Vagina (tissue), 2 donors: ENCODE measurements at places on chromosomes 11 and 22.
A peak's percentile ranks its signal among the peaks of the same experiment; 100 is the strongest.

DNA sequence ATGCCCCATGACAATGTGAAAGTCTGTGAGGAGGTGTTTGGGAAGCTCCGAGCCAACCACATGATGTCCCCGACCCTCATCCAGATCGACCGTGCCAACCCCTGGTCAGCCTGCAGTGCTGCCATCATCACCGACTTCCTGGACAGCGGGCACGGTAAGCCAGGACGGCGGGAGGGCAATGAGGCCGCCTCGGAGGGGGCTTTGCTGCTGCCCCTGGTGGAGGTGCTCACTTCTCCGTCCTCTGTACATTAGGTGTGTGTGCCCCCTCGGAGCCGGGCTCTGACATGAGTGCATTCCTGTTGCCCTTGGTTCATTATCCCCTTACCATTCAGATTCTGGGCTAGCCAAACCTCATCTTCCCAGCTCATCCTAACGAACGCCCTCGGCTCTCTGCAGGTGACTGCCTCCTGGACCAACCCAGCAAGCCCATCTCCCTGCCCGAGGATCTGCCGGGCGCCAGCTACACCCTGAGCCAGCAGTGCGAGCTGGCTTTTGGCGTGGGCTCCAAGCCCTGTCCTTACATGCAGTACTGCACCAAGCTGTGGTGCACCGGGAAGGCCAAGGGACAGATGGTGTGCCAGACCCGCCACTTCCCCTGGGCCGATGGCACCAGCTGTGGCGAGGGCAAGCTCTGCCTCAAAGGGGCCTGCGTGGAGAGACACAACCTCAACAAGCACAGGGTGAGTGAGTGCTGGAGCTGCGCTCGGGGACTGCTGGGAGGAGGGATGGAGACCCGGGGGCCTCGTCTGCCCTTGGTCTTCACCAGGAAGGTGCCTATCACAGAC, 13.8 kb downstream of the ADAMTS15 start:
- DNase-seq, result no peak

DNA sequence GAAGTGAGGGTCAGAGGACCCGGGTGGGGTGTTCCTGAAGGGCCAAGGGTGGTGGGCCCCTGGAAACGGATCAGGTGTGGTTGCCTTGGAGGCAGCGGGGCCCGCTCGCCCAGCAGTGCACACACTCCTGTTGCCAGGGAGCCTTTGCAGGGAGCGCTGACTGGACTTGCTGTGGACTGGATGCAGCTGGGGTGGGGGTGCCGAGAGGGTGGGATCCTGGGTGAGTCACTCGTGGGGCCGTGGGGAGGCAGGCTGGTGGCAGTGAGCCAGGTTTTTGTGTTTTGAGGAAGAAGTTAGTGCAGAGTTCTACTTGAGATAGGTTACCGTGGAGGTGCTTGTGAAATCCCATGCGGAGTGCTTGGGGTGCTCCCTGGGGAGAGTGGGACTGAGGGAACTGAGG, 1.3 kb downstream of the MRPL23 start:
- no peak for DNase-seq

GRCh38 chr11:59754859-59755700, at the start of gene STX3:
Gene STX3 (plus strand): TSS chr11:59755376. CDS start chr11:59755606, 230 bp downstream.
- DNase-seq, result no peak

DNA sequence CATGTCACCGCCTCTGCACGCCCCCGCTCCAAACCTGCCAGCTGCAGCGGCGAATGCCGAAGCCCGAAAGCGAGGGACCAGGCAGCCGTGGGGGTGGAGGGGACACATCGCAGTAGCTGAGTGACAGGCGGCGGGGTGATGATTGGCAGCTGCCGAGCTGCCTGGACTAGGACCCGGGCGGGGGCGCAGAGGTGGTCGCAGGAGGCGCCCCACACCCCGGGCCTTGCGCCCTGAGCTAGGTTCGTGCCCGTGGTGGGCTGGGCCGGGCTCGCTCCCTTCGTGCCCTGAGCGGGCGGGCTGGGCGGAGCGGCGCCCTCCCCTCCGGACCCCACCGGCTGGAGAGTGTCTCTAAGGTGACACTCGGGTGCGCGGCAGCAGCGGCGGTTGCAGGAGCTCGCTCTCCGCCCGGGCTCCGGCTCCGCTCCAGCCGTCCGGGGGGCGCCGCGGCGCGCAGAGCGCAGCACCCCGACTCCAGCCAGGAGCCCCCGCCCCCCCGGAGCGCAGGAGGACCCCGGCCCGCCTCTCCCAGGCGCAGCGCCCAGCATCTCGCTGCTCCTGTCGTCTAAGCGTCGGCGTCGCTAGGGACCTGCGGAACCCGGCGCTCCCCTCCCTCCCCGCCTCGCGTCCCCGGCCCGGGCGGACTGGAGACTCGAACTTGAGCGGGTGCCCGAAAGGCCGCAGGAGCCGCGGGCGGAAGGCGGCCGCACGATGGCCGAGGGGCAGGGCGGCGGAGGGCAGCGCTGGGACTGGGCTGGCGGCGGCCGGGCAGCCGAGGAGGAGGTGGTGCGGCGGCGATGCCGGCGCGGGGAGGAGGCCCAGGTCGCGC, 14.5 kb upstream of the DGKZ start:
- DNase-seq, result no peak

- peak; percentile 47 for DNase-seq
Observed at GRCh38 chr11:74470526-74470925, 3.2 kb upstream of the KCNE3 start.

DNA sequence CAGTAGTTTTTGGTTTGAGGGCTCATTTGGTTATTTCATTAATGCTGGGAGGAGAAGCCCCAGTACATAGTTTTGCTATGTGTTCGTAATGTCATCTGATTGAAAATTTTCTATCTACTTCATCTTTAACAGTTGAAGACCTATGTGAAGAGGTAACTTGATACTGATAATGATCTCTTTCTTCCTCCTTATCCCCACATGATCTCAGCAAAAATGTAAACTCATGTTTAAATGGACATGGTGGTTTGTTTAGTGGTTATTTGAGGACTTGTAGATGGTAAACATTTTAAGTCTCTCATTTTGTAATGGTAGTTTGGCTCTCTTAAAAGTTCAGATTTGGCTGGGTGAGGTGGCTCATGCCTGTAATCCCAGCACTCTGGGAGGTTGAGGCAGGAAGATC, 53.7 kb upstream of the SPTBN2 start:
- DNase-seq, result no peak

DNA sequence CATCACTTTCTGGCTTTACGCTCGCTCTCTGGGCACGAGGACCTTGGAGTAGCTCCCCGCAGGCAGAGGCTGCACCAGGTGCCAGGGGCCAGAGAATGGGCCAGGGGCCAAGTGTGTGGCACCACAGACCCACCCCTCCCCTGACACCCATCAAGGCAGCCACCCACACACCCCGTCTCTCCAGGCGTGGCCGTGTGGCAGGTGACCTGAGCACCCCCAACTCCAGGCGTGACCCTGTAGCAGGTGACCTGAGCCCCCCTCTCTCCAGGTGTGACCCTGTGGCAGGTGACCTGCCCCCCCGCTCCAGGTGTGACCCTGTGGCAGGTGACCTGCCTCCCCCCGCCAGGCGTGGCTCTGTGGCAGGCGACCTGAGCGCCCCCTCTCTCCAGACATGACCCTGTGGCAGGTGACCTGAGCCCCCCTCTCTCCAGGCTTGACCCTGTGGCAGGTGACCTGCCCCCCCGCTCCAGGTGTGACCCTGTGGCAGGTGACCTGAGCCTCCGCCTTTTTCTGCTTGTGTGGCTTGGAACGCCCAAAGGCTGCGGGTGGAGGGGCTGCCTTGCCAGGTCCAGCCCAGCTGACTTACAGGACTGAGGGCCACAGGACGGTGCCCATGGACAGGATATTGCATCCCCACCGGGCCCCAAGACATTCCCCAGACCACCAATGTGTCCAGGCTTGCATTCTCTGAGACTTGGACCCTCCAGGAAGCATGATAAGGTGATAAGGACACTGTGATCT, 667.2 kb downstream of the BRD1 start:
- no peak for DNase-seq

GRCh38 chr11:65892661-65893317, 2.3 kb downstream of the CCDC85B start:
- DNase-seq, result no peak

GRCh38 chr22:46758867-46759290, 3.6 kb upstream of the TBC1D22A start:
- no peak for DNase-seq

- DNase-seq, result no peak
Observed at GRCh38 chr11:117231842-117232091, at the start of gene PCSK7. Gene PCSK7 (minus strand): TSS chr11:117232073. CDS start chr11:117229844, 2,229 bp downstream.

- no peak for DNase-seq
Observed at GRCh38 chr11:85661972-85662664, 2.8 kb downstream of the CREBZF start.

GRCh38 chr11:110486156-110486555, 56.4 kb downstream of the FDX1 start:
- DNase-seq, result no peak

DNA sequence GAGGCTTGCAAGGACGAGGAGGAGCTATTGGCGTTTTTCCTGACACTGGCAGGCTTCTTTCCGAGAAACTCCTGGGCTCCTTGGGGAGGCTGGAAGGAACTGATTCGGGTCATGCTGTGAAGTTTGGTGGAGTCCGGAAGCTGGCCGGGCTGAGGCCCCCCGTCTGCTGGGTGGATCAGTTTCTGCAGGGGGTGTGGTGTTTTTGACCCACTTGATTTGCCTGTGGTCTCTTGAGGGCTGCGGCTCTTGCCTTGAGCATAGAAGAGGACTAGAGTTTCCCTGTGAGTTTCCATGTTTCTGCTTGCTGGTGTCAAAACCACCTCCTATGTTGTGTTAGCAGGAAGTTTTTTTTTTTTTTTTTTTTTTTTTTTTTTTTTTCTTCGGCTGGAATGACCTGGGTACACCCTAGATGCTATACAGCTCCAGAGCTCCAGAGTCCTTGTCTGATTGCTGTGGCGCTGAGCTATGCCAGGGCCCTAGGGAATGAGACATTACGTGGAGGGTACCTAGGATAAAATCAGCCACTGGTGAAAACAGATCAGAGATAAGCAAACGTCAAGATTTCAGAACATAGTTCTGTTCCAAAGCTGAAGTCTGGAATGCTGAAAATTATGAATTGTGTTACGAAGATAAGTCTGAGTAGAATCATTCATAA, 728 bp downstream of the TBC1D22A start:
- DNase-seq, result no peak

DNA sequence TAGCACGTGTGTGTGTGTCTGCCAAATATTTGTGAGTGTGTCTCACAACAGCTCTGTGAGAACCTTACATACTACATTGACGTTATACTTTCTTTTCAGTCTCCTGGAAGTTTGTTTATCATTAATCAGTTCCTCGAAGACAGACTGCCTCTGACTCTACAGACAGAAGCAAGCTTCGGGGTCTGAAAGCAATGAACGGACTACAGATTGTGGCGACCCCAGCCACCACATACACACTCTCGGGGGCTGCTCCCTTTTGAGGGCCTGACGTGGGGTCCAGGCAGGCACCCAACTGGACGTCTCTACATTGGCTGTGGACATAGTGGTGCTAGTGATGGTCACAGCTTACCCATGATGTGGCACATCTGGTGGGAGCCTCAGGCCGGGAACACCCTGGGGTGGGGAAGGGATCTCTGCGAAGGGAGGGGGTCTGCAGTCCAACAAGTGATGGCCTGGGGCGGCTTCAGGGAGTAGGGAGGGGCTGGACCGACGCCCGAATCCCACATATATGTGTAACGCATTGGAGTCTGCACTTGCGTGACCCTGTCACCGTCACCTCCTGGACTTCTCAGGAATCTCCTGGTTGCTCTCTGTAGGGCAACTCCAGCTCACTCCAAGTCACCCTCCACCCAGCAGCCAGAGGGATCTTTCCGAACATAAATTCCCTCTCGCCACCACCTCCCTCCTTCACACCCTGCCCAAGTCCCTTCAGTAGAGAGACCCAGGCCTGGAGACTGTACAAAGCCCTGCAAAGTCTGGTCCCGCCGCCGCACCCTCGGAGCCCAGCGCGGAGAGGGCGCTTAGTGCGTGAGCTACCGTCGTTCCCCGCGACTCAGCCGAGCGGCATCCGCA, 30.4 kb upstream of the TRIM29 start:
- peak; percentile 91 for DNase-seq

DNA sequence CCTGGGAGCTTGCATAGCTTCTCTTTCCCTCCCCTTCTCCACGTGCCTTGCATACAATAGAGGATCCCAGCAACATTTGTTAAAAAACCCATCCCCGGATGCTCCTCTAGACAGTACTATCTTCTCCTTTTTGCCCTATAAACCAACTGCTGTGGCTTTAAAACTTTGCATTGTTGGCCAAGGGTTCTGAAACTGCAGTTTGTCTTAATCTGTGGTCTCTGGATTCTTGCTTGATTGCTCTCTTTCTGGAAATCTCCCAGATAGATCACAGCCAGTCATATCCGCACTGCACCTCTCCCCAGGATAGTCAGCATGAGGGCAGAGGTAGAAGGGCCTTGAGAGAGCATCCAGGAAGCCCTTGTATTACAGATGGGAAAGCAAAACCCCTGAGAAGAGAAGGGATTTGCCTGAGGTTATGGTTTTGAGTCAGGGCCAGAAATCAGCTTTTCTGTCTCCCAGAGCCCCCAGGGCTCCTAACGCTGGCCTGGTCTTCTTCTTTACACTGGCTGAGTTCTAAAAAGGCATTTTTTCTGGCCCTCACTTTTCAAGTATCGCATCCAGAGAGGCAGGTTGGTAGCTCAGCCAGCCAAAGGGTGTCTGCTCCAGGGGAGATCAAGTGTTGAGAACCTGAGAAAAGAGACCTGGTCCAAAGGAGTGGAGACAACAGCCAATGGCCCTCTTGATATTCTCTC, 70.6 kb downstream of the ADM start:
- peak; percentile 58 for DNase-seq

DNA sequence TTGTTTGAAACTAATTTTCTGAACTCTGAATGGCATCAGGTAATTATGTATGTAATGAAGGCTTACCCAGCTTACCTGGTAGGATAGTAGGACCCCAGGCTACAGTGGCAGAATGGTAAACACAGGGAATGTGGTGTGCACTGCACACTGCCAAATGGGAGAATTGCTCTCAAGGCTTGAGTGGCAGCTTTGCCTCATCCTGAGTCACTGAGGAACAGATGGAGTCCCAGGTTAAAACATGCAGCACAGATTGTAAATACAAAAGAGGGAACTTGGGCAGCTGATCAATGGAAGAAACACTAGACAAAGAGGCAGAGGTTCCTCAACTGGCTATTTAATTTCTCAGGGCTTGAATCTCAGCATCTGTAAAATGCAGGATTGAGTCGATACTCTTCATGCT, 24.4 kb downstream of the GPR83 start:
- DNase-seq, result no peak

DNA sequence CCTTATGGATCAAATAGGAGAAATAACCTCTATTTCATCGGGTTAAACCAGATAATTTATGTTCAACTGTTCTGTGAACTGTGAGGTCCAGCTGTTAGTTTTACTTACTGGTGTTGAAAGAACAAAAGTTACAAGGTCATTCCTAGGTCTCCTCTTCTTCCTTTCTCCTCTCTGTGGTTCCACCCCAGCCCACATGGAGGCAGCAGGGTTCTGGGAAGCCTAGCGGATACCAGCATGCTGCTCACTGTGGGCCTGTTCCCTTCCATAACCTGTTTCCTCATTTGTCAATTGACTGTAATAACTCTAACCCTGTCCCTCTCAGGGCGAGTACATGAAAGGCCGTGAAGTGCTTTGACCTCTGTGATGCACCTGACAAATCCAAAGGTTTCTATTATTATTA, 27.8 kb downstream of the RELT start:
- DNase-seq, result no peak

DNA sequence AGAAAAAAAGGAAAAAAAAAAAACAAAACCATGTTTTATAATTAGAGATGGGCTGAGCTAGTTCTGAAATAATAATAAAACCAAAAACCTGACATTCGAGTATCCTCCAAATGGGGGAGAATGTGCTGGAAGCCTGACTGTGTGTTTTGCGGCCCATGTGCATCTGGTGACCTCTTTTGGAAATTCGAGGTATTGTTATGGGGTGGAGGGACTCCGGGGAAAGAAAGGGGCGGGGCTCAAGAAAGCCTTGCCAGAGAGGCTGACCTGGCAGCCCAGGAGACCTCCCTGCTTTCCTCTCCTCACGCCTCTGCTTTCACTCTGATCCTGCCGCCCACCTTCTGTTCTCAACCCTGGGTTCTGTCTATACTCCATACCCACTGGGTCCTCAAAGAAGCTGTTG, 72.9 kb downstream of the CTTN start:
- DNase-seq, result no peak
